ENCODE measurements at places on chromosomes 12 and 14. TPM values are rescaled to one million over a fixed set of nuclear protein-coding genes. Genes with fewer than 3 reads are reported as not detected.

The RD3L gene
- total RNA-seq = not detected

The OR6C1 gene
- not detected for total RNA-seq

The AP4S1 gene
- total RNA-seq = 7.0 TPM

The SDR9C7 gene
- total RNA-seq = 0.15 TPM

The PELI2 gene
- 18.7 TPM for total RNA-seq

The CD163 gene
- total RNA-seq = not detected

The KRT83 gene
- total RNA-seq = not detected

The CLEC9A gene
- total RNA-seq = not detected

The EXOC5 gene
- total RNA-seq = 77.7 TPM

The CDK2 gene
- 13.4 TPM for total RNA-seq

The AICDA gene
- not detected for total RNA-seq

The STXBP6 gene
- 6.1 TPM for total RNA-seq

The BCDIN3D gene
- 5.6 TPM for total RNA-seq

The JAG2 gene
- 1.6 TPM for total RNA-seq

The RNASE7 gene
- not detected for total RNA-seq

The ANKRD33 gene
- total RNA-seq = 0.15 TPM

The TMCC3 gene
- total RNA-seq = 0.83 TPM

The NOS1 gene
- total RNA-seq = not detected

The SPTB gene
- under 0.01 TPM for total RNA-seq

The DNAH10 gene
- total RNA-seq = 0.15 TPM

The LTB4R gene
- 0.87 TPM for total RNA-seq

The GOLGA3 gene
- 120 TPM for total RNA-seq

The DLK1 gene
- not detected for total RNA-seq

The GTF2H3 gene
- total RNA-seq = 48.1 TPM

The STAB2 gene
- total RNA-seq = not detected

The PRB2 gene
- not detected for total RNA-seq

The MYF5 gene
- total RNA-seq = not detected

The POTEM gene
- total RNA-seq = not detected

The RNF212B gene
- not detected for total RNA-seq
